ENCODE measurements at places on chromosomes 1 and 21. TPM values are rescaled to one million over a fixed set of nuclear protein-coding genes. Genes with fewer than 3 reads are reported as not detected.

Gene S100A7A
- total RNA-seq: not detected

Gene TNFRSF9
- 30.5 TPM for total RNA-seq

Gene NCAM2
- not detected for total RNA-seq

Gene PRDM16
- not detected for total RNA-seq

Gene RPTN
- not detected for total RNA-seq

Gene TESK2
- 2.6 TPM for total RNA-seq

Gene AMY2B
- 3.2 TPM for total RNA-seq

Gene FCGR3B
- not detected for total RNA-seq

Gene CAPN9
- total RNA-seq: not detected

Gene TRABD2B
- total RNA-seq: not detected

Gene FTCD
- 0.30 TPM for total RNA-seq

Gene DBT
- total RNA-seq: 11.9 TPM

Gene UBXN10
- total RNA-seq: 1.2 TPM

Gene INTS7
- total RNA-seq: 34.4 TPM

Gene MTR
- total RNA-seq: 50.7 TPM

Gene MXRA8
- total RNA-seq: 0.75 TPM

Gene JAM2
- total RNA-seq: 0.33 TPM

Gene S100A7
- not detected for total RNA-seq

Gene GNAI3
- total RNA-seq: 8.8 TPM

Gene MAB21L3
- not detected for total RNA-seq

Gene RGS16
- 94.3 TPM for total RNA-seq

Gene ATP6V1G3
- total RNA-seq: not detected

Gene AGPAT3
- total RNA-seq: 130 TPM

Gene CLDN17
- total RNA-seq: not detected

Gene ADGRB2
- total RNA-seq: 0.45 TPM

Gene GSTM1
- 94.2 TPM for total RNA-seq

Gene DNMT3L
- total RNA-seq: not detected

Gene HMCN1
- not detected for total RNA-seq

Gene GBP7
- total RNA-seq: not detected

Gene CAMK1G
- total RNA-seq: 0.54 TPM

Gene PDZK1IP1
- not detected for total RNA-seq

Gene NUF2
- total RNA-seq: 41.9 TPM

Gene TMPRSS15
- not detected for total RNA-seq

Measured in activated CD4-positive, alpha-beta T cell treated with anti-CD3 and anti-CD28 coated beads, Interleukin-2, amount 10 ng/mL, durations not matched to agents 24 days and 14 days (primary cell).